ENCODE measurements at places on chromosomes 2 and 18. TPM values are rescaled to one million over a fixed set of nuclear protein-coding genes. Genes with fewer than 3 reads are reported as not detected.

DNA sequence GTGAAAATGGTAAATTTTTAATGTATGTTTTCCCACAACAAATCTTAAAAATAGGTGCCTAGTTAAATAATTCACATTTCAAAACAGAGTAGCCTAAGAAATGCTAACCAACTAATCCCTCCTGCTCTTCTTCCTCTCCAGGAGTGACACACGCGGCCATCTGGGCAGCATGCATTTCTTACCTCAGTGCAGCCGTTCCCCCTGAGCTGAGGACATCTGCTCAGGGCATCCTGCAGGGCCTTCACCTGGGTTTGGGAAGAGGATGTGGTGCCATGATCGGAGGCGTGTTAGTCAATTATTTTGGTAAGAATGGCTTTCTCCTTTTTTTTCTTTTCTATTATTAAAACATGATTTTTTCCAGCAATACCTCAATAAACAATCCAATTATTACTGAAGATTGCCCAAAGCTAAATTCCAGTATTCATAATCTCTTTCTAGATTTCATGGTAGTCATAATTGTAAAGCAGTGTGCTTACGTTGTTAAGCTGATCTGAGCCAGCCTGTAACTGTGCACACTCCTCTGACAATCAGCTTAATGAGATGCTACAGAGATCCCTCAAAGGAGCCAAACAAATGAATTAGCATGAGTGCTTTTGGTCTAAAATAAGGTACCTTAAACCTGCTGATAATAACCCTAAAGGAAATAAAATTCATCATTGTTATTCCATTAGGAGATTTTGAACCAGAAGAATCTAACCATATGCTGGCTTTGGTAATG is 45.8 kb downstream of the NEMP2 start:
- DNase-seq, result no peak

- no peak for DNase-seq
These were observed 174.5 kb upstream of the ZEB2 start for GRCh38 chr2:144694456-144694855.

DNA sequence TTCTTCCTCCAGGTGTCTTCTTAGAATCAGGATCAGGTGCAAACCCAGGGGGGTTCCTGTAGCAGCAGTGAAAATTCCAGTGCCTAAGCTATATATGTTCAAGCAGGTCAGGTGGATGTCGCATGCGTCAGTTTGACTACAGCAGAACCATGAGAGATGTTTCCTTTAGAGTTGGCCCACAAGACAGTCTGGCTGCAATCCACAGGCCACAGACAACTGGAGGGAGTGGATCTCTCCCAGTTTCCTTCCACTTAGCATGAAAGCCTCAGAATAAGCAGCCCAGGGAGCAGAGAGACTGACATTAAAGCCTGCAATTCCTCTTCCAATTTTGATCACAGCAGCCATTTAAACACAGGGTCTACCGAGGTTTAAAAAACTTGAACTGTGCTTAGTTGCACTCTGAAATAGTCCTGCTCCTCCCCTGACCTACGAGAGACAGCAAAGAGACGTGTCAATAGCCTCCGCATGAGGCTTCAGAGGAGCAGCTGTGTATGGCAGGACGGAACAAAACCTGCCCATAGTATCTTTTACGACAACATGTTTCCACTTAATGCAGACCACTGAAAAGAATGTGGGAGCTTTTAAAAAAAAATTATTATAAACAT is 988 bp upstream of the KCNE4 start:
- DNase-seq, result no peak

DNA sequence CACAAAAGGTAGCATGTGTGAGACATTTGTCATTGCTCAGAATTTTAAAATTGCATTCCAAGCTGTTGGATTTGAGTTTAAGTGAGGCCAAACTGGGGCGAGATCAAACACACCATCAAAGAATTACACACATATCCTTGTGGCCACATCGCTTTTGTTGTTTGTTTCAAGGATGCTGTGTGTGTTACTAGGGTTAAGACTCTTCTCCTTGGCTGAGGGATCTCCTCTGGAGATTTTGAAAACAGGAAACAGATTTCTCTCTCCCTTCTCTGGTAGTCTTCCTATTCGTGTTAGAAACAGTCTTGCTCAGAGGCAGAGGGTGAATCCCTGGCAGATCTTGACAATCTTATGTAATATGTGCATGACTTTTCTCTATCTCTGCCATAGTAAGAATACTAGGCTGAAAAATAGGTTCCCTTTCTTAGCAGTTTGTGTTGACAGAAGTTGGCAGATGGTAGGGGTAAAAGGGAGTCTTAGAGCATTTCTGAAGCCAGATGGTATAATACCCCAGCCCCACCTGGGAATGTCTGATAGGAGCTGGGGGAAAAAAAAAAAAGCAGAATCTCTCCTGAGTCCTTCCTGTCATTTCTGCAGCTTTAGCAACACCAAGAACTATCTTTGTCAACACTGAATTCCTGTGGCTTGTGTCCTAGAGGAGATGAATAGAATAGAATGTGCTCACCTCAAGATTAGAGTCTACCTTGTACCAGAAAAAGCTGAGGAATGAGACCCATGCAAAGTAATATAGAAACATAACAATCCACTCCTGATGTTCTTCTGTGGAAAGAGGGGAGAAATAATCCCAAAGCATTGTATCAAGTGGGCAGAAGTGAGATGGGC is 101.8 kb downstream of the XRCC5 start:
- no peak for DNase-seq

- no peak for DNase-seq
These were observed 7.4 kb downstream of the PTGR3 start for GRCh38 chr18:75201282-75202270.

DNA sequence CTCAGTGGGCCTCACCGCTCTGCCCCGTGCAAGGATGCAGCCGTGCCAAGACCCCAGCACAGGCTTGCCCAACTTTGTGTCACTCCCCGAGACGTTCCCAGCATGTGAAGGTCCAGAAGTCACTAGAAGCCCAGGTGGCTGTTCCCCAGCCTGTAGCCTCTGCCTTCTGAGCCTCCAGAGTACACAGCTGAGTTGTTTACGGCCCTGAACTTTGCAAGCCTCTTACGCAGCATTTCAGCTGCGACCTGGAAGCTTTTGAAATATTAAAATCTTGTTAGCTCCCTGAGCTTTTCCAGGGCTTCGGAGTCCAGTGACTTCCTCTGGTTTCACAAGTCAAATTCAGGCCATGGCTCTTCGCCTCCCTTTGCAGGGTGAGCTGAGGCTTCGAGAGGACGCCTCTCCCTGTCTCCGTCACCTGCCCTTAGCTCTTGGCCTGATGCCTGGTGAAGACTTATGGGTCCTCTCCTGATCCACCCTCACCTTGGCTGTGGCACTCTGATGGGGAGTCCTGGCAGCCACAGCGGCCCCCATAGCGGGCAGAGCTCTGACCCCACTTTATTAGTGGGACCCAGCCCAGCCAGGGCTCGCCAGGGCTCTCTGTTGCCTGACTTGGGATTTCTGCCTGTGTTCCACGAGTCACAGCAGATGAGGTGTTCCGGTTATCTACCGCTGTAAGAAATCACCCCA is 76.5 kb upstream of the HPCAL1 start:
- no peak for DNase-seq

- DNase-seq, result no peak
These were observed 264.4 kb upstream of the SIX2 start for GRCh38 chr2:45273412-45274249.

GRCh38 chr2:136209561-136210454 is 91.9 kb upstream of the CXCR4 start:
- no peak for DNase-seq

- DNase-seq, result no peak
These were observed 383.7 kb downstream of the SOCS6 start for GRCh38 chr18:70672581-70672980.

- DNase-seq, result no peak
These were observed 6.4 kb upstream of the NCKAP5 start for GRCh38 chr2:133574620-133575019.

DNA sequence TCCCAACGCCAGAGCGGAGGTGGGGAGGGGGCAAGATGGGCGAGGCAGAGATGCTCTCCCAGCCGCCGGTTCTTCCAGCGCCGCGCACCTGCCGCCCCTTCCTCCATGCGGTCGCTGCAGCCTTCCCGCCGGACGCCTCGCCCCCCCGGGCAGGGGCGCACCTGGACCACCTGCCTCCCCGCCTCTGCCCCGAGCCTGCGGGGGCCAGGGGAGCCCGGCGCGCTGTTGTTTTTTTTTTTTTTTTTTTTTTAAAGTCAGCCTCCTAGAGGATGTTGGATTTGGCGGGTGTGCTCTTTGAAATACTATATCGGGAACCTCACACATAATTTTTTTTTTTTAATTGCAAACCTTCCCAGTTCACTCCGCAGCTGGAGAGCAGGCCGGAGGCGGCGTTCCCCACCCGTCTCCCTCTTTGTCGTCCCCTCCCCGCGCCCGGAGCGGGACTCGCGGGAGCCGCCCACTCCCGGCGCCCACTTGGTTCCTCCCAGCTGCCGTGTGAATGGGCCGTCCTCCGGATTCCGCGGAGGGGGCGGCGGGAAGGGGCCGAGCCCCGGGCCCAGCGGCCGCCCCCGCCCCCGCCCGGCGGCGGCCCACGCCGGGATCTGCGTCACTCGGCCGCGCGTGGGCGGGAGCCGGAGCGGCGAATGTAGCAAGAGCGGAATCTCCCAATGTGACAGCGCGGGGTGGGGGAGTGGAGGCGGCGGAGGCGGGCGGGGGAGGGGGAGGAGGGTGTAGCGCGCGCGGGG is 421 bp upstream of the NAB1 start:
- DNase-seq, result peak; percentile 79

DNA sequence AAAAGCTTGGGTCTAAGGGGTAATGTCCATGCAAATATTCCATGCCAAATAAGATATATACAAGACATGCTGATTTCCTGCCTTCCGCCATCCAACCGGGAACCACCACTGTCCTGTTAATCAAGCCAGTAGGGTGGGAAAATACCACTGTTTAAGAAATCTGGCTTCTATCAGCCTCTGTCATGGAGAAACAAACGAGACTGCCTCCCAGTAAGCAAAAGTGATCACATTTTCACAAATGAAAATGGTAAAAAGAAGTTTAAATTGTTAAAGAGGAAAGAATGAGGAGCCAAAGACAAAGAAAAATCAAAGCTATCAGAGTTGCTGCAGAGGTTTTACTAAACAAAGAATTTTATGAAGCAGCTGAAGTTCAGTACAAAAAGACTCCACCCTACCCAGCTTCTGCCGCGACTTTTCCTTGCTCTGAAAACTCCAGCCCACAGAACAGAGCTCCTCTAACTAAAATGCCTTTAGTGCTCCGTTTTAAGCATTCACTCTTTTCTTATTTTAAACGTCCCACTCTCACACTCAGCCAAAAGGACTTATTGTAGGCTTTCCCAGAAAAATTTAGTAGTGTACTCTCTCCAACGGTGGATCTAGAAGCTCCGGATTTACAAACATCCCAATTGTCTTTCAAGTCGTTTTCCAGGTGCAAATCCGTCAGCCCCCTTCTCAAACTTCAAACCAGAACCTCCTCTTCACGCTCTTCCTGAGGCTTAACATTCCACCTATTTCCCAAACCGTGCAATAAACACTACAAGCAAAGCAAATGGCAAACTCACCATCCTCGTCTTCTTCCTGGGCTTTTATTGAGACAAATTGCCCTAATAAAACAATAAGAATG is 613 bp downstream of the COL5A2 start:
- DNase-seq, result no peak

DNA sequence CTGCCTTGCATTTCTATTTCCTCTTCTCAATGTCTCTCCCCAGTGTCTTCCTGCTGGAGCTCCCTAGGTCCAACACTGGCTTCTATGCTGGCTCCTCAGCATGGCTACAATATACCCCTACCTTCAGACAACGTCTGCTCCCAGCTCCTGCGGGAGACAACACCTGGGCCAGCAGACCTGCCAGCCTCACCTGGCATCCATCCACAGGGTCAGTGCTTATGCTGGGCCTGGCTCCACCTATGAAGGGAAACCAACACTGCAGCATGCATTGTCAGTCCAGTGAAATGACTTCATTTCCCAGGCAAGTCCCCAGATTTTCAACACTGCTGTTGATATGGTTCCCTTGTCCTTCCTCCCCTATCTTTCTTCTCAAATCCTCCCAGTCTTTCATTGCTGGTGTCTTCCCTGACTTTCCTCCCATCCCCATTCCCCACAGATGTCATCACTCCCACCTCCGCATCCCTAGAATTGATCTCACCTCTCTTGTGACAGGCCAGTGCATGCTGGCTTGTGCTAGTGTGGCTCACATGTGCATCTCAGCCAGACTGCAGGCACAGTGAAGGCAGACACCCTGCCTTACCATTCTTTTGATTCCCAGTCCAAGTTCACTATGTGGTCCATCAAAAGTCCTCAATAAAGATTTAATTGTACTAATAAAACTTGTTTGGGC is 98.0 kb downstream of the MYO5B start:
- DNase-seq, result no peak

DNA sequence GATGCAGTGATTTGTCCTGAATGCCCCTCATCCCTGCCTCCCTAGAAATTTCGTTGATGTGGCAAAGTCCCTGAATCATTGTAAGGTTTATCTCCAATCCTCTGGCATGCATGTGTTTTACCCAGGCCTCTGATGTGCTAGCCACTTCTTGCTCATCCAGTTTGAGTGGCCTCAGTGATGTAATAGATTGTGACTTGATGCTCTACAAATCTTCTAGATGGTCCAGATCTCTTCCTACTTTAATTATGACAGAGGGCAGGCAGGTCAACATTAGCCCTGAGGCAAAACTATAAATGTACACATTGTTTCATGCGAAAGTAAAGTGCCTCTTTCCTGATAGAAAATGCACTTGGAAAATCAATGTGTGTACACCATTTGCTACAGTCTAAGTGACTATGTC is 54.5 kb downstream of the LONRF2 start:
- DNase-seq, result no peak

DNA sequence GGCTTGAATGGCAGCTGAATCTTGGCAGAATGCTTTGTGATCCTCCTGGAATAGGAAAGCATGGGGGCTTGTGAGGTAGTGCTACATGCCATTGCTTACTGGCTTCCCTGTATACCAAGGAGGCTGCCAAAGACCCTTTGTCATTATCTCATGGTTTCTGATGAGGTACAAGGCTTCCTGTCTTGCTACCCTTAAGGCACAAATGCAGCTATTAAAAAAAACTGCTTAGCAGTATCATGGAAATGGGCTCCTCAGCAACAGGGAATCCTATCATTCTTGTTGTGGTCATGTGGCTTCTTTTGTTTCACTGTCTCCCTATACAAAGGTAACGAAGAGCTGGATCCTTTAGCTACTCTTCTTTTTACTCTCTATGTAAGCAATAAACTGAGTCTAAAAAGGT is 6.6 kb upstream of the KANSL1L start:
- no peak for DNase-seq

- DNase-seq, result no peak
These were observed 206.1 kb downstream of the HAUS1 start for GRCh38 chr18:46310258-46310657.

Gene TUBA3E
- 0.05 TPM for polyA plus RNA-seq

Gene LYG1
- polyA plus RNA-seq, result 0.85 TPM

Gene DES
- 6.2 TPM for polyA plus RNA-seq

Gene HRH4
- 0.02 TPM for polyA plus RNA-seq

Gene SKOR2
- polyA plus RNA-seq, result not detected

Gene TRABD2A
- polyA plus RNA-seq, result 0.27 TPM

Gene IL1F10
- polyA plus RNA-seq, result not detected

Gene FAM237A
- polyA plus RNA-seq, result not detected

All from liver (tissue), 10 donors.